ENCODE measurements at places on chromosomes 12 and 14.

DNA sequence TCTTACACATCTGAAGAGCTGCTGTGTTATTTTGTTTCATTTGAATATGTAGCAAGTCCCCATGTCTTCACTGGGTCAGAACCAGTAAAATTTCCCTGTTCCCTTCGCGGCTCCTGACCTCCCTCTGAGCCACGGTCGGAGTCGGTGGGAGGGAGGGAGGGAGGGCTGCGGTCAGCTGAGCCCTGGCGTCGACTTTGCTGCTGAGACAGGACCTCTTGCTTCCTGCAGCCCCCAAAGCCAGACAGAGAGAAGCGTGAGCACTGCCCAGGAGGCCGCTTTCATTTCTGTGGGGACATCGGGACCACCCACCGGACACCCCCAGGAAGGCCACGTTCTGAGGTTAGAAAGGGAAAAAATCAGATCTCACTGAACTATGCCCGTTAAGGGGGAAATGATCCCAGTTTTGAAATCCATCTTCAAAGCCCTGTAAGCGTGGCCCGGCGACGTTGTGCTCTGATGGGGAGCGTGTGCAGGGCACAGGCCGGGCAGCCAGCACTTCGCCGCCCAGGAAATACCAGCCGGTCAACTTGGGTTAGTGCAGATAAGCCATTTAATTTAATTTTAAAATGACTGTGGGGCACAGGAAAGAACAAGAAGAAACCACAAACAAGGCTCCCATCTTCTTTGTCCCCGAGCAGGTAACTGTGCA lies 42.1 kb downstream of the NOC4L start:
- DNase-seq, result no peak

DNA sequence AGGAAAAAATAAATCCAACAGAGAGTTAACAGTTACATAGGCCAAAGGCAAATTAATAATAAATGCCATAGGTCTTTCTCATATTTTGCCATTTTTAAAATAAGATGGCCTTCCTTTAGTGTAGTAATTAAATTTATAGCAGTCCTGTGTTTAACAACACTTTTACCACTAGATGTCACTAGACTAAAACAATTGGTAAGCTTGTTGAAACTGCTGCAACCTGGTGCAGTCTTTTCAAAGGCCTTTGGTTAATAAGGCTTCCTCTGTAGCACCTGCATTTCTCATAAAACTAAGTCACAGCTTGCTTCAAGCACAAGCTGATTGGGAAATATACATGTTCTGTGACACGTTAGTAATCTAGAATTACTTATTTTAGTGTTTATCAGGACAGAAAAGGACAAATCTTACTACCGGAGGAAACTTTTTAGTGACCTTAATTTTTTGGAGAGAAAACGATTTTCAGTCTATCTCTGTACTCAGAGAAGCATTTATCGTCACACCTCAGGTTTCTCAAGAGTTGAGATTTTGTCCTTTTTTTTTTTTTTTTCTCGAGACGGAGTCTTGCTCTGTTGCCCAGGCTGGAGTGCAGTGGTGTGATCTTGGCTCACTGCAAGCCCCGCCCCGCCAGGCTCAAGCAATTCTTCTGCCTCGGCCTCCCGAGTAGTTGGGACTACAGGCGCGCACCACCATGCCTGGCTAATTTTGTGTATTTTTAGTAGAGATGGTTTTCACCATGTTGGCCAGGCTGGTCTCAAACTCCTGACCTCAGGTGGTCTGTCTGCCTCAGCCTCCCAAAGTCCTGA lies 20.0 kb downstream of the BORCS5 start:
- peak; percentile 78 for DNase-seq

DNA sequence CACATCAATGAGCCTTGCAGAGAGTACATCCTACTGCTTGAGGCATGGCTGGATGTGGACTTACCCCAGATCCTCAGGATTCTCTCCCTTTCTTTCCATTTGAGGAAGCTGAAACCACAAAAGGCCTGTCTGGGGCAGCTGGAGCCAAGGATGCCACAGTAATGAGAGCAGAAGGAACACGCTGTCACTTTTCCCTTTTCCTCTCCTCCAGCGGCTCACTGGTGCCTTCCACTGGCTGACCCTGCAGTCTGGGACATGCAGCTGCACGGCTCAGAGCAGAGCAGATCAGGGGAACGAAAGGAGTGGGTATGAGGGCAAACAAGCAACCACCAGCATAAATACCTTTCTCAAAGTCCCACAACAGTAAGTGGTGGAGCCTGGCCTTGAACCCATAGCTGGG lies 78.2 kb downstream of the GAS2L3 start:
- no peak for DNase-seq

DNA sequence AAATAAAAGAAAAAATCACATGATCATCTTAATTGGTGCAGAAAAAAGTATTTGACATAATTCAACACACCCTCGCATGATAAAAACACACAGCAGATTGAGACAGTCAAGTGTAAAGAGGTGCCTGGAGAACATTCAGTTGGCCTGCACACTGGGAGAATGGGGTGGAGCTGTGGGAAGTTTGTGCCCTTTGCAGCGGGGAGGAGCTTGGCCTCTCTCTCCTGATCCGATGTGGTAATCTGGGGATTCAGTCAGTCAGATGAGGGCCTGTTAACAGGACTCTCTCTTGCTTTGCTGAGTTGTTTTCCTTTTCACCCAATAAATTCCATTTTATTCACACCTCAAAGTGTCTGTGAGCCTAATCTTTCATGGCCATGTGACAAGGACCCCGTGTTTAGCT lies 5.9 kb downstream of the SERPINA6 start:
- no peak for DNase-seq

GRCh38 chr14:89621009-89621421 lies 204.0 kb upstream of the FOXN3 start:
- no peak for DNase-seq

- DNase-seq, result peak; percentile 36
Measured at GRCh38 chr12:5745251-5745888, 199.7 kb downstream of the ANO2 start.

DNA sequence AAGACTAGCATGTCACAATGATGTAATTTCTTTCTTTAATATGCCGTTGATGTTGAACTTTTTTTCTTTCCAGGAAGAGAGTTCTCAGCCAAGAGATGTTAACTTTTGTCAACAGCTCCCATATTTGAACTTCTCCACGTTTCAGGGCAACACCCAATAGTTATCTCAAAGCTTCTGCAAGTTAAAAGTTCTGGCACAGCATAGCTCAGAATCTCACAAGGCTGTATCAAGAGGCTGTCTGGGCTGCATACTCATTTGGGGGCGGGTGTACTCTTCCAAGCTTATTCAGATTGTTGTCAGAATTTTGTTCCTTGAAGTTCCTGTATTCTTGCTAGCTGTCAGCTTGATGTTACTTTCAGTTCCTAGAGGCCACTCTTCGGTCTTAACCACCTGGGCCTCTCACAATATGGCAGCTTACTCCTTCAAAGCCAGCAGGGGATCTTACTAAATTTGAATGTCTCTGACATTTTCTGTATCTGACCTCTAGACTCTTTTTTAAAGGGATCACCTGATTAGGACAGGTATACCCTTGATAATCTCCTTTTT lies 38.9 kb downstream of the KCNC2 start:
- DNase-seq, result no peak

All from AML-193 (cell line).